Fibroblast of lung (primary cell): ENCODE measurements at places on chromosomes 7 and 10. TPM values are rescaled to one million over a fixed set of nuclear protein-coding genes. Genes with fewer than 3 reads are reported as not detected.
A peak's percentile ranks its signal among the peaks of the same experiment; 100 is the strongest.

Gene SLC16A9
- polyA plus RNA-seq: 0.08 and 0.56 TPM in 2 replicates

Gene PDLIM1
- polyA plus RNA-seq: 199 and 390 TPM in 2 replicates

- no peak overlapping the region for H3K27ac ChIP-seq
- peak; percentile 59 for DNase-seq
- no peak overlapping the region for H3K4me3 ChIP-seq
- H3K36me3 ChIP-seq: no peaks in the 10 kb centered on the region
- no peaks in the 10 kb centered on the region for H3K4me1 ChIP-seq
- H3K27me3 ChIP-seq: no peaks in the 10 kb centered on the region
These were observed 48.3 kb downstream of the ADCYAP1R1 start for GRCh38 chr7:31100445-31100844.

Gene RBM48
- 7.4 and 9.8 TPM in 2 replicates for polyA plus RNA-seq

Gene SMKR1
- 0.49 and 1.8 TPM in 2 replicates for polyA plus RNA-seq

- no peaks in the 10 kb centered on the region for H3K4me1 ChIP-seq
- no peak overlapping the region for H3K27ac ChIP-seq
- H3K27me3 ChIP-seq: no peaks in the 10 kb centered on the region
- DNase-seq: peak; percentile 58
- H3K4me3 ChIP-seq: no peak overlapping the region
- no peaks in the 10 kb centered on the region for H3K36me3 ChIP-seq
These were observed 134.3 kb upstream of the ASAH2 start for GRCh38 chr10:50385624-50386023.

GRCh38 chr7:42596737-42597136 is 315.1 kb downstream of the C7orf25 start:
- no peaks in the 10 kb centered on the region for H3K4me1 ChIP-seq
- no peak for DNase-seq
- H3K27me3 ChIP-seq: no peaks in the 10 kb centered on the region
- H3K27ac ChIP-seq: no peak overlapping the region
- H3K4me3 ChIP-seq: no peak overlapping the region

- H3K27ac ChIP-seq: no peak overlapping the region
- no peak overlapping the region for H3K4me3 ChIP-seq
- no peaks in the 10 kb centered on the region for H3K4me1 ChIP-seq
These were observed 10.1 kb upstream of the ZNF33B start for GRCh38 chr10:42648512-42648911.
